GM04503 (cell line): ENCODE measurements at places on chromosomes 11 and 22.

- DNase-seq: no peak
Measured at GRCh38 chr11:44018127-44018521, 29.7 kb upstream of the ACCSL start.

DNA sequence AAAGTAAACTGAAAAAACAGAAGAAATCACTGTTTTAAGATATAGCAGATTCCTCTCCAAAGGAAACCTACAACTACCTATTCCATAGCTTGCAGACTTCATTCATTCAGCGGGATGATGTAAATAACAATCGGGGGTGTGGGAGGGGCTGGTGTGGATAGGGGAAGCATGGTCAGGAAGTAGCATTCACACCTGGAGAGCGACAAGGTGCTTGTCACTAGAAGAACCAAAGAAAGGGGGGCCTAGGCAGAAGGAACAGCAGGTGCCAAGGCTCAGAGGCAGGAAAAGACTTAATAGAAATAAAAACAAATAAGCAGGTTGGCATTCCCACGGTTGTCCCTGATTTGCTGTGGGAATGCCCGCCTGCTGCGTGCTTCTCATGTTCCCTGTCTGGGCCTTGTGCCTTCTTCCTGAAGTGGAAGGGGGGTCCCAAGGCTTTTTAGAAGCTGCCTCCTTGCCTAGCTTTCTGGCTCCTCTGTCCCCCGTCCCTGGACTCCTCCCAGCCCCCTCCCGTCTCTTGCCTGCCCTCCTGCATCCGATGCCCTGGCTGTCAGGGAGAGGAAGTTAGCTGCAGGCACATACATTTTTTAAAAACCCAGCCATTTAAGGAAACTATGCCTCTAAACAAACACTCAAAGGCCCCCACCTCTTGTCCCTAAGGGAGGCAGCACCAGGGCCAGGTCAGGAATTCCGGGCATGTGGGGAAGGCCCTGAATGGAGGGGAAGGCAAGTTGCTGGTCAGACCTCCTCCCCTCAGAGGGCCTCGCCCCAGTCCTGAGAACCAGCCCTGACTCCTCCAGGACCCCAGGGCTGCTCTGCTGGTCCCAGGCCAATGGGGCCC lies 54.7 kb upstream of the PRDM11 start:
- no peak for DNase-seq

GRCh38 chr11:125886997-125887372 lies 483 bp upstream of the HYLS1 start:
- no peak for DNase-seq

GRCh38 chr11:58625826-58626460 lies 3.5 kb downstream of the CNTF start:
- no peak for DNase-seq

- no peak for DNase-seq
Measured at GRCh38 chr11:89125298-89125697, 52.4 kb upstream of the TYR start.

DNA sequence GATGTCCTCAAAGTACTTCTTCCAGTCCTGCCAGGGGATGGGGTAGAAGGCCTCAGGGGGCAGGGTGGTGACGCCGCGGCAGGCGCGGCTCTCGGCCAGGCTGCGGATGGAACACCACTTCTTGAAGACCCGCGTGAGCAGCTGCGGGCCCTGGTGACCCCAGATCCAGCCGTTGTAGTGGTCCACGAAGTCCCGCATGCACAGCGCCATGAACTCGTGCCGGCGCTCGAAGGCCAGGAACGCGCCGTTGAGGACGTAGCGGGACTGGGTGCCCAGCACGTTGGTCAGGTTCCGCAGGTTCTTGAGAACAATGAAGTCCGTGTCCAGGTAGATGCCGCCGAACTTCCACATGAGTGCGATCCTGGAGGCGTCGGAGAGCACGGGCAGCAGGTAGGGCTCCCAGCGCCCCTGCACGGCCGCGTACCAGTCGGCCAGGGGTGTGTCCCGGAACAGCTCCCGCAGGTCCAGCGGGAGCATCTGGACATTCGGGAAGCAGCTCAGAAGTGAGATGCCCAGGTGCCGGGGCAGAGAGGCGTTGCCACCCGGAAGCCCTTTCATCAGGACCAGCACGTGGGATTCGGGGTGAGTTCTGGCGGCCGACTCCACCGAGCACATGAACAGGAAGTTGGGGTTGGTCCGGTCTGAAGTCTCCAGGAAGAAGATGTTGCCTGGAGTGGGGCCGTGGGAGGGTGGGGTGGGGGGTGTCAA lies 27.5 kb downstream of the A4GALT start:
- DNase-seq: no peak

GRCh38 chr11:89405629-89406028 lies 85.5 kb downstream of the NOX4 start:
- DNase-seq: no peak

- no peak for DNase-seq
Measured at GRCh38 chr11:29005401-29005980, 897.3 kb downstream of the METTL15 start.
